ENCODE measurements at places on chromosomes 4 and X.

- DNase-seq: no peak
Measured at GRCh38 chr4:17514865-17515264, at the start of gene CLRN2. TSS of gene CLRN2 (plus strand) at chr4:17515165. CDS start at chr4:17515267, 102 bp downstream.

DNA sequence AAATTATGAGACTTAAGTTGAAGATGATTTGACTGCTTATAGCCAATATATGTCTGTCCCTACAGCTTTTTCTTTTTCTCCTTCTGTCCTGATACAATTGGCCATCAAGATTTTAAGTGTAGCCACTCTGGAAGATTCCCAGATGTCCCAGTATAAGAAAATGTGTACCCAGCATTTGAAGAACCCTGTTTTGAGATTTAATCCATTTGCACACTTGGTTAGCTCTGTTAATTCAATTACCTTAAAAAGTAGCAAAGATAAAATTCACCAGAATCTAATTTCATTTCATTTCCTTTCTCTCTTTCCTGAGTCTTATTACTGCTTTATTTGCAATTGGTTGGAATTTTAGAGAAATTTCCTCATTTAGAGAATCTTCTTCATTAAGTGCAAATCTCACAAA, 81.4 kb downstream of the DDIT4L start:
- DNase-seq: no peak

GRCh38 chr4:102343964-102344519, 1.2 kb downstream of the SLC39A8 start:
- no peak for DNase-seq

DNA sequence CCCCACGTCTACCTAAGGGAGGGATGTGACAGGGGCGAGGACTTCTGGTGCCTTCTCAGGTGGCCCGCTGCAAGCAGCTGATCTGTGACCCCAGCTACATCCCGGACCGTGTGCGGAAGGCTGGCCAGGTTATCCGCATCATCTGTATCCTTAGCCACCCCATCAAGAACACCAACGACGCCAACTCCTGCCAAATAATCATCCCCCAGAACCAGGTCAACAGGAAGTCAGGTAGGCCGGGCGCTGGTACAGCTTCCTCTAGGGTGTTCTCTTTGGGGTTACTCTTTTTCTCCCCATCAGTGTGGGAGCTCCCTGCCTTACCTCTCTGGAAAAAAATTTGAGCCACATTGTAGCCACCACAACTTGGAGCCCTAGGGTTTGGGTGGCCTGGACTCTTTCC, 2.4 kb upstream of the FAM50A start:
- no peak for DNase-seq

- DNase-seq: no peak
Measured at GRCh38 chr4:145545538-145546174, 64.0 kb downstream of the SMAD1 start.

DNA sequence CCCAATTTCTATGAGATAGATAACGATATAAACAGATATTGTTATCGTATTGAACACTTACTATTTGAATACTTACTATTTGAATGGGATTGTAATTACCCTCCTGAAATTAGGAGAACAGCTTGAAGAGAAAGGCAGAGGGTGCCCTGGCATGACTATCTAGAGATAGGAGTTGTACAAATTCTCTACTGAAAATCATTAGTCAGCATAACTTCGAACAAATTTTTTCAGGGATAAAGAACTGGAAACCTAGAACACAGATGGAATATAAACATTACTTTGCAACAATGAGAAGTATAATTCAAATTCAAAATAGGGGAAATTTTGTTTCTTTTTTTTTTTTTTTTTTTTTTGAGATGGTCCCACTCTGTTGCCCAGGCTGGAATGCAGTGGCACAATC, 1096.8 kb downstream of the C4orf33 start:
- no peak for DNase-seq

GRCh38 chrX:12867685-12868084, 813 bp downstream of the TLR7 start:
- no peak for DNase-seq
